ENCODE measurements at places on chromosomes 12 and 14.
A peak's percentile ranks its signal among the peaks of the same experiment; 100 is the strongest.

DNA sequence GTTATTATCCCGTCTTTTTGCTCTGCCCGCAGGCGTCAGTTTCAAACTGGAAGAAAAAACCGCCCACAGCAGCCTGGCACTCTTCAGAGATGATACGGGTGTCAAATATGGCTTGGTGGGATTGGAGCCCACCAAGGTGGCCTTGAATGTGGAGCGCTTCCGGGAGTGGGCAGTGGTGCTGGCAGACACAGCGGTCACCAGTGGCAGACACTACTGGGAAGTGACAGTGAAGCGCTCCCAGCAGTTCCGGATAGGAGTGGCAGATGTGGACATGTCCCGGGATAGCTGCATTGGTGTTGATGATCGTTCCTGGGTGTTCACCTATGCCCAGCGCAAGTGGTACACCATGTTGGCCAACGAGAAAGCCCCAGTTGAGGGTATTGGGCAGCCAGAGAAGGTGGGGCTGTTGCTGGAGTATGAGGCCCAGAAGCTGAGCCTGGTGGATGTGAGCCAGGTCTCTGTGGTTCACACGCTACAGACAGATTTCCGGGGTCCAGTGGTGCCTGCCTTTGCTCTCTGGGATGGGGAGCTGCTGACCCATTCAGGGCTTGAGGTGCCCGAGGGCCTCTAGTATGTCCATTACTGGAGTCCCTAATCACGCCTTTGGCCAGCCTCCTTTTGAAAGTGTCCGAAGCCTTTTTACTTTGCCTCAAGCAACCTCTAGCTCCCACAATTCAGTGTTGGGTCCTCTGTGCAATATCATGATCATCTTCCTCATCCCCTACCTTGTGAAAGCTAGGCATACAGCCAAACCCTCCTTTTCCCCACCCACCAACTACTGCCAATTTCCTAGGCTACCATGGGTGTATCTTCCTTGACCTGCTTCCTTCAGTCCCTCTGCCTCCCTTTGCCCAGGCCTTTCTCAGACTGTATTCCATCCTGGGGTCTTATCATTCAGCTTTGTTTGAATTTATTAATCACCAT lies 891 bp downstream of the SPRYD4 start:
- no peak for DNase-seq

- DNase-seq, result peak; percentile 47
Measured at GRCh38 chr12:62785941-62786559, 148.9 kb downstream of the PPM1H start.

- DNase-seq, result no peak
Measured at GRCh38 chr12:60693019-60693626, 1097.3 kb downstream of the SLC16A7 start.

GRCh38 chr14:85528080-85528896 lies 1.7 kb upstream of the FLRT2 start:
- DNase-seq, result no peak

DNA sequence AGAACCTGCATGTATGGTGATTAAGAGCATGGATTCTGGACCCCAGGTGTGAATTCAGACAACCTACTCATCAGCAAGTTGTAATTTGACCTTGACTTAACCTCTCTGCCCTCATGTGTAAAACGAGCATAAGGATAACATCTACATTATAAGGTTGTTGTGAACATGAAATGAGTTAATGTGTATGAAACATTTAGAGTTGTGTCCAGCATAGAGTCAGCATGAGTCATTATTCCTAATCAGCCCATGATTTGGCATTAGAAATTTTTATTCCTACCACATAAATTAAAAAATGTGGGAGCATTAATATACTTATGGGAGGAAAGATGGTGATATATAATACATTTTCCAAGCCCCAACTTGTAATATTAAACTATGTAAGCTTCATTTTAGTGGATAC lies 95.9 kb upstream of the DDHD1 start:
- DNase-seq, result no peak
